ENCODE measurements at places on chromosomes 3 and 15. TPM values are rescaled to one million over a fixed set of nuclear protein-coding genes. Genes with fewer than 3 reads are reported as not detected.

DNA sequence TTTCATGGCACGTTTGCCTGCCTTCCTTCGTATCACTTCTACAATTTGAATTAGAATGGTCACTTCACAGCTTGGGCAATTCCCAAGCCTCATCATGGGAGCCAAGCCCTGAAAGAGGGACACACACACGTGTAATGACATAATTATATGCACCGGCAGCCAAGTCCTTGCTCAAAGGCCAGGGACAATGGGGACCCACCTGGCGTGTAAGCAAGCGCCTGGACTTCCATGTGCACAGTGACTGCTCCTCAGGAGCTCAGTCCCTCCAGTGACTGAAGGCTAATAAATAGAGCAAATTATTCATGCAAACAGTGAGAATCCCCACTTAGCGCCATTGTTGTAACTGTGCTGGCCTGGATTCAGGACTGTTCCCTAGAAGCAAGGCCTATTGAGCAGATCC is 115.1 kb downstream of the DNAJB8 start:
- DNase-seq = no peak

GRCh38 chr15:96327155-96327741 is 3.3 kb upstream of the NR2F2 start:
- peak; percentile 5 for DNase-seq

The CLRN1 gene
- total RNA-seq = not detected

DNA sequence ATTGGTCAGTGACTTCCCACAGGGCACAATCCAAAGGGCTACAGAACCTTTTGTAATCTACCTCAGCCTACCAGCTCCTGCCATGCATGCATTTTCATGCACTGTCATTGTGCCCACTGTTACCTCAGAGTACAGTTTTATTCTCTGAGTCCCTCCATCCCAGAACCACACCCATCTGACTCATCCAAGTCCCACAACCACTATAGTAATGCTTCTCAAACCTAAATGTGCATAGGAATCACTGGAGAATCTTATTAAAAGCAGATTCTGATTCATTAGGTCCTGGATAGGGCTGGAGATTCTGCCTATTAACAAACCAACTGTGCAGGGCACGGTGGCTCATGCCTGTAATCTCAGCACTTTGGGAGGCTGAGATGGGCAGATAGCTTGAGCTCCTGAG is 3.7 kb upstream of the B3GALNT1 start:
- no peak for DNase-seq

The ABHD2 gene
- total RNA-seq = 22.8 TPM

DNA sequence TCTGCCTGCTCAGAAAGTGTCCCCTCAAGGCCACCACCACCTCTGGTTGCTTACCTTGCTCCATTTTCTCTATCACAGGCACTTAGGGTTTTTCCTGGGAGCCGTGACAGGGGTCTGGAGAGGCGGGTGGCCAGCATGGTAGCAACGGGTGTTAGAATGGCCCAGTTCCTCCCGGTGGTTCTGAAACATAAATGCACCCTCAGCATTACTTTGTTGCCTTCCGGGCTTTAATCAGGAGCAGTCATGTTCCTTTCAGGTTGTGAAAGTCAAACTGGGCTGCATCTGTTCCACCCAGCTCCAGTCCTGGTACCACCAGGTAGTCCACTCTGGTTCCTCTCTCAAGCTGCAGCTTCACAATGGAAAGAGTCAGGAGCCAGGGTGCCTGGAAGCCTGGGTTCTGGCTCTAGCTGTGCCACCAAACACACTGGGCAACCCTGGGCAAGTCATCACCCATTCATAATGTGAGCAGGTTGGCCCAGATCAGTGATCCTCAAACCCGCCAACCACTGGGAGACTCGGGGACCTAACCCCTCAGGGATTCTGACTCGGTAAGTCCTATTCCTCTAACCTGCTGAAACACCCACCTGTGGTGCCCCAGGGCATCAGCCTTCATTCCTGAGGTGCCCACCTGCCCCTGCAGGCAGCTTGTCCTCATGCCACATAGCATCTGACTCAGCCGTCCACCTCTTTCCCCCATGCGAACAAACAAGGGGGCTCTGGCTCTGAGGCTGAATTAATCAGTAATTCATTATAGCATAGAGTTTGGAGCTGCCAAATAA is 9.3 kb downstream of the BDH1 start:
- no peak for DNase-seq

The ROPN1 gene
- not detected for total RNA-seq

The PCSK6 gene
- 0.57 TPM for total RNA-seq

DNA sequence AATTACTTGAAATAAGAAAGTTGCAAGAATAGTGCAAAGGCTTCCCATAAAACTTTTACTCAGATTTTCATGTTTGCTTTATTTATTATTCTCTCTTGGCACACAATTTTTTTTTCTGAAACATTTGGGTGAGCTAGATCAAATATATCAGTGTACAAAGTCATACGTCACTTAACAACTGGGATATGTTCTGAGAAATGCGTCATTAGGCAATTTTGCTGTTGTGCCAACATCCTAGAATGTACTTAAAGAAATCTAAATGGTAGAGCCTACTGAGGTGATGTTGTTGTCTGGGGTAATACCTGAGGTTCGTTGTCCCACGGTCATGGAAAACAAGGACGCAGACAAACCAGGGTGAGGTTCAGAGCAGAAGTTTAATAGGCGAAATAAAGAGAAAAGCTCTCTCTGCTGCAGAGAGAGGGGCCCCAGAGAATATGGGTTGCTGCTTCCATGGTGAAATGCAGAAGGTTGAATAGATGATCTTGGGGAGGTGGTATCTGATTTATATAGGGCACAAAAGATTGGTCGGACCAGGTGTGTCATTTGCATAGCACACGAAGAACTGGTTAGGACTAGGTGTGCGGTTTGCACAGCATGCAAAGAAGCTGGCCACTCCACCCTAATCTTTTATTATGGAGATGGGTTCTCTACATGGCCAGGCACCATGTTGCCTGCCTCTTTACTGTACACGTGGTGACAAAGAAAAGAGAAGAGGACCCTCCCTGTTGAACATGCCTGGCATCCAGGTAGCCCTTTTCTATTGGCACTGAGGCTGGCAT is 8.8 kb upstream of the GRAMD1C start:
- no peak for DNase-seq

DNA sequence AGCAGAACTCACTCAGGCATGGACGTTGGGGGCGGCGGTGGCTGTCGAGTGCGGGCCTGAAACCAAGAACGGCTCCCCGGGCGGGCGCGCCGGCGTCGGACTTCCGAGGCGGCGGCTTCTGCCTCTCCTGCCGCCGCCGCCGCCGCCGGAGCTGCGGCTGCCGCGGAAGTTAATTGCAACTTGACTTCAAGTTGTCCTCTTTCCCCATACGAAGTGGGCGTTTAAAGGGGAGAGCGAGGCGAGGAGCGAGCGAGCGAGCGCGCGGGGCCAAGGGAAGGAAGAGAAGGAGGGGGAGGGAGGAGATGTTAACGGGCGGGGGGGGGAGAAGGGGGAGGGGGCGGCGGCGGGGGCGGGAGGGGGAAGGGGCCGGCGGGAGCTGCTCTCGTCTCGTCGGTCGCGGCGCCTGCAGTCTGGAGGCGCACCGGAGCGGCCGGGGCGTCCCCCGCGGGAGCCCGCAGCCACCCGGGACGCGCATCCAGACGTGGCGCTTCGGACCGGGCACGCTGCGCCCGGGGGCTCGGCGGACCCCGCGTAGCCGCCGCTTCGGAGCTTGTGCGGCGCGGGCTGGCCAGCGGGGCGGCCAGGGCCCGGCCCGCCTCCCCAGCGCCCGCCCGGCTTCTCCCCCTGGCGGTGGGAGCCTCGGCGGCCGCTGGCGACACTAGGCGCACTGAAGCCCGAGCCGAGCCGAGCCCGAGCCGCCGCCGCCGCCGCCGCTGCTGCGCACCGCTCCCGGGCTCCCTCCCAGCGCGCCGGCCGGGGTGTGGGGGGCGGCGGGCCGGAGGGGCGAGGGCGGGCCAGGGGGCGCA is 19.7 kb upstream of the SATB1 start:
- DNase-seq = peak; percentile 60

- DNase-seq = no peak
Measured at GRCh38 chr3:11690863-11691766, 47.4 kb upstream of the VGLL4 start.

DNA sequence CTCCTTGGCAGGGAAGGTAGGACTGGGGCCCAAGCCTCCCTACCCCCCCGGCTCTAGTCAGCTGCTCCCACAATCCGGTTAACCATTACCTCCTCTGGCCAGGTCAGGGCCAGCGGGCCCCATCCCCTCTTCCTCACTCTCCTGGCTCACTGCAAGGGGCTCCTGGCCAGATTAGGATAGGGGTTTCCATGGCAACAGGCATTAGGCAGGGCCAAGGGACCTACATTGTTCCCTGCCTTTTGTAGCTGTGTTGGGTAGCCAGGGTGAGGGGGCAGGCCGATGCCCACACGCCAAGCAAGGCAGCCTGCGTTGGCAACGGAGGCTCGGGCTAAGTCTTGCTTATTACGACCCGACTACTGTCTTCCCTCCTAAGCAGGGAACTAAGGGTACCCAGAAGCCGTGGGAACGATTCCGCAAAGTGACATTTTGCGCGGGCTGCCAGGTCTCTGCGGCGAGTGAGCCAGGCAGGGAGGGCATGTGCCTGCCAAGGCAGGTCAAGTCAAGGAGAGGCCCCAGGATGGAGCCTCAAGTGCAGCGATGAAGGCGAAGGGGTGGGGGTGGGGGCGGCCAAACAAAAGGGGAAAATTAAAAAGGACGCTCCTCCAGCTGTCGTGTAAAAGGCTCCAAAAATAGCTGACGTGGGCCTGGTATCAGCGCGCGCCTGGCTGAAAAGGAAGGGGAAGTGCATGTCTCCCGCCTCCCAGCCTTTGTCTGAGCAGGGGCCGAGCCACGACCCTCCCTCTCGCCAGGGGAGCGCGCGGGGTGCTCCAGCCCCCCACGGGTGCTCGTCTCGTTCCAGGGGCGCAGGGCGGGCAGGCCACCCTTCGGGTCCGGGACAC is 919 bp downstream of the IDH2 start:
- DNase-seq = peak; percentile 76

- DNase-seq = no peak
Measured at GRCh38 chr3:4351164-4351855, 48.1 kb downstream of the SETMAR start.

GRCh38 chr3:185778094-185778493 is 46.7 kb downstream of the IGF2BP2 start:
- no peak for DNase-seq

- no peak for DNase-seq
Measured at GRCh38 chr15:71296315-71296679, 181.0 kb downstream of the THSD4 start.

GRCh38 chr3:160103397-160103796 is 114.8 kb downstream of the IL12A start:
- no peak for DNase-seq

- DNase-seq = no peak
Measured at GRCh38 chr15:79989682-79990081, 18.7 kb upstream of the BCL2A1 start.

The TUSC7 gene
- not detected for total RNA-seq

DNA sequence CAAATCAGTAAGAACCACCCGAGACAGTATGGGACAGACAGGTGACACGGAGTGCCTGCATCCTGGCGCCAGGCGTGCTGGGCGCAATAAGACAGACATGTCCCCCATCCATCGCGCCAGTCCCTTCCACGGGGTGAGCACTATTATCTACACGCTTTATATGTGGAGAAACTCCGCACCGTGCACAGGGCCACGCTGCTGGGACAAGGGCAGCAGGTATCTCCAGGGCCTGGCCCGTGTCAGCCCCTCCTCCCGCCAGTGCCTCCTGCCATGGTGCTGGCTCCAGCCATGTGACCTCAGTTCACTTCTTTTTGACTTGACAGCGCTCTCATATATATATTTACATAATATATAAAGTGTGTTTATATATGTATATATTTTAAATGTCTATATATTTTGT is 42.6 kb downstream of the TNK2 start:
- DNase-seq = no peak
